ENCODE measurements at places on chromosomes 2 and 18.
A peak's percentile ranks its signal among the peaks of the same experiment; 100 is the strongest.

DNA sequence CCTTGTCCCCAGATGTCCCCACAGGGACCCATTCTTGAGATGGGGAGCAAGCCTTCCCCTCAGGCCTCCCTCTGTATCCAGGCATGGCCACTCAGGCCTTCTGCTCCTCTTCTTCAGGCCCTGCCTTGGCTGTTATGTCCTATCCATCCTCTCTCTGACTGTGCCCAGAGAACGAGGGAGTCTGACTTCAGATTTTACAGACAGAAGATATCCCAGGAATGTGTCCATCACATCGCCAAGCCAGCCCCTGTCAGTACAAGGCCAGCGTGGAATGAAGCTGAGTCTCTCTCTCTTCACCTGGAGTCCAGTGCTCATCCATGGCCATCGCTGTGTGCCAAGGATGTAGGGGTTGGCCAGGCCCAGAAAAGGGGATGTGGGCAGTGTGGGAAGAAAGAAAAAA, 57.6 kb downstream of the SDC1 start:
- peak; percentile 4 for DNase-seq

- no peak for DNase-seq
Observed at GRCh38 chr2:223108351-223109050, 56.5 kb downstream of the KCNE4 start.

GRCh38 chr2:207505728-207506127, 24.0 kb upstream of the CREB1 start:
- DNase-seq, result peak; percentile 47

DNA sequence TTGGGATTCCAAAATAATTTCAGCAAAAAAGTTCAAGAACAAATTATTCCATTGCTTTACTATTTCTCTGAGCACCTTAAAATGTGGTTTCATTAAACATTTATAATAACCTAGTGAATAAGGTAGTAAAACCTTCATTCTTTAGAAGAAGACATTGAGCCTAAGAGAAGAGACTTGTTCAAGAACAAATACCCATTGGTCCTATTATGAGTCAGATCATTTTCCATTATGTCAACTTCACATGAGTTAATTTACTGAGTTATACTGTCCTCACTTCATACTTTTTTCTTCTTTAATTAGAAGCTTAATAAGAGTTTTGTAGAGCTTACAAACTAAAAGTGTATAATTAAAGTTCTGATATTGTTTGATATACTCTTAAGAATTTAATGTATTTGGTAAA, 5.5 kb downstream of the ANKRD62 start:
- no peak for DNase-seq

DNA sequence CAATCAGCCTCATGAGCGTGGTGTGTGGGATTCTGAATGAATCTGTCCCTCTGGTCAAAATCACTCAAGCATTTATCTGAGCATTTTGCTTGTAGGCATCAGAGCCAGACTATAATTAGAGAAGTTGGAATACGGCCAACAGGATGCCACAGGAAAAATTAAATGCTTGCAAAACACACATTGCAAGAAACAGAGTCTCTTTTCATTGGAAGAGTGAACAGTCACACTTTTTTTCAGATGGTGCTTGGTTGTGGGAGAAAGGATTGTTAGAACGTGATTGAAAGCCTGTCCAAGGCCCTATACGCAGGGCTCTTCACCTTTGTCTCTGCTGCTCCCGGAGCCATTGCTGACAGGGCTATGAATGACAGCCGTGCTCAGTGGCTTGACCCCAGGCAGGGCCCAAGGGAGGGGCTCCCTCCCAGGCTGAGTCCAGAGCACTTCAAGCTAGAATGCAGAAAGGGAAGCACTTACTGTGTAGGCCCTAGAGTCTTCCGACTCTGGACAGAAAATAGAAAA, 59.8 kb downstream of the SNTG2 start:
- DNase-seq, result no peak

DNA sequence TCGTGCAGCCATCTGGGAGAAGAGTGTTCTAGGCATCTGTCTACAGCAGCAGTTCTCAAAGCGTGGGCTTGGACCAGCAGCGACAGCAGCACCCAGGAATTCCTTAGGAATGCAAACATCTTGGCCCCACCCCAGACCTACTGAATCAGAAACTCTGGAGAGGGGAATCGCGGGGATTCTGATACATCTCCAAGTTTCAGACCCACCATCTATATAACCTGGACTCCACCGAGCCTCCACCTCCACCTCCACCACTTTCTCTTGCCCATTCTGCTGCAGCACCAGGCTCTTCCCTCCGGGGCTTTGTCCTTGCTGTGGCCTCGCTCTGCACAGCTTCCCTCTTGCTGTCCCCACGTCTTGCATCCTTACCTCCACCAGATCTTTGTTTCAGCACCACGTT, 256.4 kb downstream of the BCL2 start:
- DNase-seq, result no peak

GRCh38 chr2:231920366-231920765, 5.8 kb downstream of the NPPC start:
- DNase-seq, result no peak

DNA sequence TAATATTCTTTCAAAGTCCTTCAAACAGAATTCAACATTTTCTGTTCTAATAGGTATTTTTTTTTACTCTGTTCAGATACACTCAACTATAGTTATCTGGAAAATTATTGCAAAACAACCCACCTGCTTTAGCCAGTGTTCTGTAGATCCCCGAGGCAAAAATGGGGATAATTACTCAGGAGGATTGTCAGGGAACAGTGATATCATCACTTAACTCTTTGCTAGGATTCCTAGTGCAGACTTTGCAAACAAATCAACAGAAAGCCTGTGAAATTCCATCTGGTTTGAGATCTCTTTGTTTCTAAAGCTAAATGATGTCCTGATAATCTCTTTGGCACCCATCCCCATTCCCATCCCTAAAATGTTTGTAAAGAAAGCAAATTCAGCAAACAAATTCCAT, 413.6 kb upstream of the MEIS1 start:
- DNase-seq, result no peak

- DNase-seq, result no peak
Observed at GRCh38 chr2:230323385-230324106, 3.4 kb upstream of the SP140L start.

DNA sequence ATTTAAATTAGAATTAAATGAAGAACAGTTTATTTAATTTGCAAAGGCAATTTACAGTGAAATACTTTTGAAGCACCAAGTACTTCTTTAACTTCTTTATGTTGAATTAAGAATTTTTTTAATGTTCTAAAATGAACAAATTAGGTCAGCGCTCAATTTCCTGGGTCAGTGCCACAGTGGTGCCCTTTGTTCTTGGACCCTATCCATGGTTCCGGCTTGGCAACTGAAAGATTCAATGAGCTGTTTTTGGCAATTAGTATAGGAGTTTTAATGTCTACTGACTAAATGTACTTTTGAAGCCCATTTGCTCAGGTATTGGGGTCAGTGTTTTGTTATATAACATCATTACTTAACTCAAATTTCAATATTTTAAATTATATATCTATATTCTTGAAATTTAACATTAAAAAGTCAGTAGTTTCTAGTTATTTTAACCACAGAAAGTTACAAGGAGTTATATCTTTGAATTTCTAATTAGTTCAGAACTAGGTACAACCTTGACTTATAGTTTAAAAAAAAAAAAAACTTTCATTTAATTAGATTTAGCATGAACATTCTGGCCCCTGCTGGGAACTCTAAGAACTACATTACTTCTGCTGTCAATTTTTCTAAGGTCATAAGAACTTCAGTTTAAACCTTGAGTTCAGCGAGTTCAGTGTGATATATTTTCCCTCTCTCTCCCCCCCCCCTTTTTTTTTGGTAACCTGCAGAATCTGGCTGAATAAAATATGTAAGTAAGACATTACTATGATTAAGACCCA, 7.6 kb upstream of the MSTN start:
- DNase-seq, result no peak

GRCh38 chr18:446941-447560, 53.5 kb downstream of the COLEC12 start:
- no peak for DNase-seq

GRCh38 chr18:9419956-9420631, 55.2 kb upstream of the RALBP1 start:
- DNase-seq, result no peak

DNA sequence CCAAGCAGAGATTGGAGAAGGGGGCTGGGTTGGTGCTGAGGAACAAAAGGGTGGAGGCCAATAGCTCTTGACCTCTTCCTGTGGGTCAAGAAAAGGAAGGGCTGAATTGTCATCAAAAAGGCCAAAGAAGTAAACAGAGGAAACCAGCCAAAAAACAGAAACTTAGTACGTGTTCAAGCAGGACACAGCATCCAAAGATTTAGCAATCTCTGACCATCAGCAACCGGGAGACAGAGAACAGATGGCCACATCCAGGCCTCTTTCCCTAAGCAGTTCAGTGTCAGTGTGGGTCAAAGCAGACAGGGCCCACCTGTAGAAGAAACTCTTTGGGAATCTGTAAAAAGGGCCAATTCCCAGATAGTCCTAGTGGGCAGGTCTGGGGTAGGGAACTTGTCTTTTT, 2.9 kb downstream of the DNPEP start:
- no peak for DNase-seq

DNA sequence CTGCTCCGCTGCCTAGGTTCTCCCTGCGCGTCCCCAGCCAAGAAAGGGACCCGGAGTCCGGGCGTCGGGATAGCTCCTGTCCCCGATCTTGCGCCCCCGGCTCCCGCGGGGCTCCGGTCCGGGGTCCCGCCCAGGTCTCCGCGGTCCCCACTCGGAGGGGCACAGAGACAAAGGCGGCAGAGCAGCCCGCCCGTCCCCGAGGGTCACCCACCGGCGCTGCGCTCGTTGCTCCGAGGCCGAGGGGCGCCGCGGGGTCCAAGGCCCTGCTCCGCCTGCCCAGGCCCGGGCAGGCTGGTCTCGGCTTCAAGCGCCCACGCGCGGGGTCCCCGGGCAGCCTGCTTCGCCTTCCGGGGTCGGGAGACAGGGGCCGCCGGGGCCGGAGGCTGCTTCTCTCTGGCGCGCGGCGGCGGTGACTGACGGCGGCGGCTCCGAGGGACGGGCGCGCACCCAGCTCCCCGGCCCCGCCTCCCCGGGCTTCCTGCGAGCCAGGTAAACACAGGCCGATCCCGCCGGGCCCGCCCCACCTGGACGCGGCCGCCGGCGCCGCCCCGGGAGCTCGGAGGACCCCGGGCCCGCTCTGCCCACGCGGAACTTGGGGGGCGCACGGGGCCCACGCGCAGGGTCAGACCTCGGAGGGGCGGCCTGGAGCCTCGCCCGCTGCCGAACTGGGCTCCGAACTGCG, at the start of gene MBP:
TSS of gene MBP (minus strand) at position 415 of the 682 bp plus-strand sequence. CDS start 27,522 bp downstream, outside the sequence.
- peak; percentile 66 for DNase-seq

DNA sequence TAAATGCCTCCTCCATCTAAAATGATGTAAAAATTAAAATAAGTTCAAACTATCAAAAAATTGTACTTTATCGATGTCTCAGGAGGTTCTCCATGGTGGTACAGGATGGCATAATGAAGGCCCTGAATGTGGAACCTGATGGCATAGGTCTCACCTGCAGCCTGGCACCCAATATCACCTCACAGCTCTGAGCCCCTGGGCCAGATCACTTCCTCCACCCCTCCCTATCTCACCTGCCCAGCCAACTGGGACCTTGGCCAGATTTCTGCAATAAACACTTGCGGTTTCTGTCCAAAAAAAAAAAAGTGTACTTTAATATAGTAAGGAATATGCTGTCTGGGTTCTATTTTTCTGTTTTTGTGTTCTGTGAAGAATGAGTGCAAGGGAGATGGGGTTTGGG, 6.7 kb upstream of the RBM45 start:
- DNase-seq, result no peak

GRCh38 chr2:219287580-219288265, 8.6 kb downstream of the DNAJB2 start:
- no peak for DNase-seq

- DNase-seq, result no peak
Observed at GRCh38 chr2:12617366-12617765, 99.4 kb upstream of the TRIB2 start.
